ENCODE measurements at places on chromosomes 6 and 20.

DNA sequence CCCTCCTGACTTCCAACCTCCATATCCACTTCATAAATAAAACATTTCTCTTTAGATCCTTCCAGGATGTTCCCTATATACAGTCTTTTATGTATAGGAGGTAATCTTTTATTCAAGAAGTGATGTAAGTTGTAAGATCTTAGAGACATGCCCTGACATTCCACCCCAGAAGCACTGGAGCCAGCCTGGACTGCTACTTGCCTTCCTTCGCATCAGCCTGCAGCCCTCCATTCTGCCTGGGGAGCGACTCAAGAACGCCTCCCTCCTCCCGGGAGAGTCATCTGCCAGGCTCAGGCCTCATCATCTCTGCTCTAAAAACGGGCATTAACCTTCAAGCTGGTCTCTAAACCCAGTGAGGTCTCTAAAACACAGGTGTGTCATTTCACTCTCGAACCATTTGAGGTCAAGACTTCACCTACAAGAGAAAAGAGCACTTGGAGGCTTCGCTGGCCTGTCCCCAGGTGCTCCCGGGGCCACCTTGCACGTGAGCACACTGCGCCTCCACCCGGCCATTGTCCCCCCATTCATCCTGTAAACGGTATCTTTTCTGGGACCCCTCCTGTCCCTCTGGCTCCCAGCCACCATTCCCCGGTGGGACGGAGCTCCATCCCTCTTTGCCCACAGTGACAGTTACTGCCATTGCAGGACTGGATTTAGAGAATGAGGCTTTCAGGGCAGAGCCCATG, 107.5 kb upstream of the PDE10A start:
- no peak for DNase-seq

DNA sequence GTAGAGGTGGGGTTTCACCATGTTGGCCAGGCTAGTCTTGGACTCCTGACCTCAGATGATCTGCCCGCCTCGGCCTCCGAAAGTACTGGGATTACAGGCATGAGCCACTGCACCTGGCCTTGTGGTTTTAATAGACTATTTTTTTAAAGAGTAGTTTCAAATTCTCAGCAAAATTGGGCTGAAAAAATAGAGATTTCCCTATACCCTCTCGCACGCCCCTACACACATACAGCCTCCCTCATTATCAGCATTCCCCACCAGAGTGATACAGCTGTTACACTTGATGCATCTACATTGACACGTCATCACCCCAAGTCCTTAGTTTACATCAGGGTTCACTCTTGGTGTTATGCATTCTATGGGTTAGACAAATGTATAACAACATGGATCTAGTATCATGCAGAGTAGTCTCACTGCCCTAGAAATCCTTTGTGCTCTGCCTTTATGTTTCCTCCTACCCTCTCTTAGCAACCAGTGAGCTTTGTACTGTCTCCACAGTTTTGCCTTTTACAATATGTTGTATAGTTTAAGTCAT, 103.6 kb downstream of the CDYL start:
- no peak for DNase-seq

- DNase-seq: no peak
Measured at GRCh38 chr6:8536122-8536521, 100.8 kb upstream of the SLC35B3 start.

- DNase-seq: no peak
Measured at GRCh38 chr6:137958811-137959565, 91.9 kb downstream of the TNFAIP3 start.

DNA sequence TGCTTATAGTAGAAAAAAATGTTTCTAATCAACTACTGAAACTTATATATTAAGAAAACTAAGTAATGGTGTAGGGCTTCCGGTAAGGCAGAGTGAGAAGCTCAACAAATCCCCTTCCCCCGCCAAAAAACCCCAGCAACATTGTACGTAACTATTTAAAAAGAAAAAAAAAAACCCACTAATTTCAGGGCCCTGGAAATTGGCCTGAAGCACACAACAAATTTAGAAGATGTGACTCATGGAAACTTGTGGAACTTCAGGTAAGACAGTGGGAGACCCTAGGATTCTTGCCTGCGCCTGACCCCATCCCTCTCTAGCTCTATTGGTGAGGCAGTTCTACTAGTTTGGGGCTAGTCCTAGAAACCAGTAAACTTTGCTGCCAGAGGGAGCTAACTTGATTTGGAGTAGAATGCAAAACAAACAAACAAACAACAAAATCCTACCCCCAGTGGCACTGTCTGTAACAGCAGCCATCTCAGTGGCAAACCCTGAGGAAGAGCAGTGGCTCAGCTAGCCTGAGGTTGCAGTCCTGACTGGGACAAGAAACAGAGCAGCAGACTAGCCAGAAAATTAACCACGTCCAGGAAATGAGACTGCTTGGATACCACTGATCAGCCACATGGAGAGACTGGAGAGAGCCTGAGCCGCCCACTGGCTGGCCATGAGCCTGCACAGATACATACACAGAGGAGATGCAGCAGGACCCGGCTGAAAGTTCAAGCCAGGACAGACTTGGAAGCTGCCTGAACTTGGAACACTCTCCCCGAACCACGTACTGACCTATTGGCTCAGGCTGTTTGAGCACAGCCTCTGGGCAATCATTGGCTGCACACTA, 135.1 kb downstream of the TBXT start:
- DNase-seq: no peak

DNA sequence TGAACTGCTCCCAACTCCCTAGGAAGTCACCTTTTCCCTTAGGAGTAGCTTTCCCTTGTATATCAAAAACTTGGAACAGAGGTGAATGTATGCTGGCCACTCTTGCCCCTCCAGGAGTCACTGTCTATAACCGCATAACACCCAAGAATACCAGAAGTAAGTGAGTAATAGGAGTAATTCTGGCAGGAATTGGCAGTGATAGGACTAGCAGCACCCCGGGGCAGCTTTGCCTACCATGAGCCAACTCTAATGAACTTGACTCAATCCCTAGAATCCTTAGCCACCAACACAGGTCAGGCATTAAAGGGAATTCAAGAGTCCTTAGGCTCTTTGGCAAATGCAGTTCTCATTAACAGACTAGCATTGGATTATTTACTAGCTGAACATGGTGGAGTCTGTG, 28.8 kb upstream of the CD164 start:
- DNase-seq: no peak

All from stimulated activated CD8-positive, alpha-beta memory T cell treated with anti-CD3 and anti-CD28 coated beads, Interleukin-7, amount 100 ng/mL, for 1 hour (primary cell).